ENCODE measurements at places on chromosomes 4 and X. TPM values are rescaled to one million over a fixed set of nuclear protein-coding genes. Genes with fewer than 3 reads are reported as not detected.

DNA sequence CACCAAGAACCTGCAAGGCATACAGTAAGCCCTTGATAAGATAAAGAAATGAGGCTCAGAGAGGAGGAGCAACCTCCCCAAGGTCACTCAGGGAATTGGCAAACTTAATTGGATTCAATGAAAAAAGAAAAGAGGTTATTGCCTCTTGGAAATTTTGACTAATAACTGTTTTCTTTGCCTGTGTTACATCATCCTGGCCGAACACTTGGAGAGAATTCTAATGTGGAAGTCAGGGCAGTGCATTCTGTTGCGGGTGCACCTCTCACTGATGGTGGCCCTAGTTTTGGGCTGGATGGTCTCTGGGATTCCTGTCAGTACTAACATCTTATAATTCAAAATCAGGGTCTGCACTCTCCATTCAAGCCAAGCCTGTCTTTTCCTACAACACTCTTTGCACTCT, 186.2 kb upstream of the BCOR start:
- H3K4me1 ChIP-seq: no peaks in the 10 kb centered on the region
- DNase-seq: no peak
- H3K36me3 ChIP-seq: no peaks in the 10 kb centered on the region
- no peaks in the 10 kb centered on the region for H3K27me3 ChIP-seq
- no peak overlapping the region for H3K4me3 ChIP-seq

The CAPN6 gene
- polyA plus RNA-seq: not detected

The VSIG1 gene
- polyA plus RNA-seq: 0.16 TPM

DNA sequence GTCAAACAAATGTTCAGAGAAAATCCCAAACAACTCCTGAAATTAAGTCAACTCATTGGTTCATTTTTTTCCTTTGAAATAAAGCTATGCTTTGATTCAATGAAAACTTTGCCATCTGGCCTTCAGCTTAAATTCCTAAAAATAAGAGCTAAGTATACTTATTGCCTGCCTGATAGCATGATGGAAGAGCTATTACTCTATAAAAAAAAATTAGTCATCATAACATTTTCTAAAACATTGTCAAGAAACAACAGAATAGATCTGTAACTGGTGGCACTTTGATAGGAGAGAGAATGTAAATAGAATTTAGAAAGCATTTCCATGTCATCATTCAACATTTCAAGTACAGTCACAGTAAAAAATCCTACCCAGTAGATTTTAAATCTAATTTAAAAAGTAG, 136.6 kb downstream of the CORIN start:
- no peaks in the 10 kb centered on the region for H3K36me3 ChIP-seq
- H3K4me3 ChIP-seq: no peak overlapping the region
- no peak overlapping the region for H3K27ac ChIP-seq
- DNase-seq: no peak
- H3K27me3 ChIP-seq: no peaks in the 10 kb centered on the region

DNA sequence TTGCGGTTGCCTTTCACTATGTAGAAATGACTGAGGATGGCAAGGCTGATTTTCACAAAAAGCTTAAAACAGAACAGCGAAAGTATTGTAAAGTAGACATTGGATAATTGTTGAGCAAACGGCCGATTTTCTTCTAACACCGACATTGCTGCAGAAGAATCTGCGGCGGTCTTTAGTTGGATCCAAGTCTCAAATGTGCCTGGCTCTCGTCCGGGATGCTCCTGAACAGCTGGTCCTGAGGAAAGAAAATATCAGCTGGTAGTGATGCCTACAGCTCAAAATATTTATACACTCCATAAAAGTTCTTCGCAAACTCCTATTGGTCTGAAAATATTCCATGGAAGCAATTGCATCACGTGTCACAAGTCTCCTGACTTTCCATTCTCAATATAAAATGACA, at the start of gene ASB5:
ASB5 (minus strand) TSS at position 260 of the 400 bp plus-strand sequence; CDS start at position 146, 114 bp downstream.
- H3K36me3 ChIP-seq: no peaks in the 10 kb centered on the region
- no peak within 1 kb of the TSS for H3K4me3 ChIP-seq
- no peaks in the 10 kb centered on the region for H3K27me3 ChIP-seq
- no peaks in the 10 kb centered on the region for H3K4me1 ChIP-seq

The SPIN2B gene
- 10.1 TPM for polyA plus RNA-seq
